ENCODE measurements at places on chromosomes 4 and X. TPM values are rescaled to one million over a fixed set of nuclear protein-coding genes. Genes with fewer than 3 reads are reported as not detected.

DNA sequence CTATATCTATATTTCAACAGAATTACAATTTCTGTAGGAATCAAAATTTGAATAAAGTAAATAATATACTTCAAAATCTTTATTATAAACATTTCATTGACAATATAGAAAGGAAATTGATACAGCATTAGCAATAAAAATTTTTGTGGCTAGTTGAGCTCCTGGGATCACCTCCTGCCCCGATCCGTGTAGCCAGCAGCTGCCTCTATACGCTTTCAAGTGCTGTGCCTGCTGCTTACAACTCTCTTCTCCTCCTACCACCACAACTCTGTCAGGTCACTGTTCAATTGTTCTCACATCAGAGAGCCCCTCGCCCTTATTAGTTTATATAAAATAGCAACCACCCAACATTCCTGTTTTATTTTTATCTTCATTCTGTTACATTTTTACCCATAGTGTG, 27.6 kb downstream of the INPP4B start:
- H3K36me3 ChIP-seq: no peaks in the 10 kb centered on the region
- DNase-seq: no peak
- peak overlapping the region; percentile 3 for H3K27ac ChIP-seq
- H3K27me3 ChIP-seq: no peaks in the 10 kb centered on the region
- H3K4me3 ChIP-seq: no peak overlapping the region

DNA sequence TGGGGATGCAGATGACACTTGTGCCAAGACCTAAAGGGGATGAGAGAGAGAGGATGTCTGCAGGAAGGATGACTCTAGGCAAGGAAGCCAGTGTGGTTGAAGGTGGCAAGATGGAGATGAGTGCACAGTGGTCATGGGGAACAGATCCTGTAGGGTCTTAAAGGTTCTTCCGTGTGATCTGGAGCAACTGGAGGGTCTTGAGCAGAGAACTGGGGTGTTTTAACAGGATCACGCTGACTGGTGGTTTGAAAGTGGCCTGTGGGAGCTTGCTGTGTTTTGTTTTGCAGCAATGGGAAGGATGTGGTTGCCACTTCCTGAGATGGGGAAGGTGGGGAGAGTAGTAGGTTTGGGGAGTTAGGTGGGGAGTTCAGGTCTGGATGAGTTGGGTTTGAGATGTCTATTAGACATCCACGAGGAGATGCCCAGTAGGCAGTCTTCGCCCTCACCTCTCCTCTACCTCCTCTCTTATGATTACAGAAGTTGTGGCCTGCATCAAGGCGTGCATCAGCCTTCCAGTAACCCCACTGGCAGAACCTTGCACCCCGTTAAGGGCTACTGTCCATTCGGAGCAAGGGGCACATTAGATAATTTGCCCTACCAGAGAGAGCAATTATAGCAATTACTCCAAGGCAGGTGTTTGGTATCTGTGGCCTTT, 1.4 kb upstream of the STBD1 start:
- no peaks in the 10 kb centered on the region for H3K36me3 ChIP-seq
- peak overlapping the region; percentile 37 for H3K27ac ChIP-seq
- DNase-seq: no peak
- H3K27me3 ChIP-seq: peaks cover 17% of the 10 kb centered on the region

DNA sequence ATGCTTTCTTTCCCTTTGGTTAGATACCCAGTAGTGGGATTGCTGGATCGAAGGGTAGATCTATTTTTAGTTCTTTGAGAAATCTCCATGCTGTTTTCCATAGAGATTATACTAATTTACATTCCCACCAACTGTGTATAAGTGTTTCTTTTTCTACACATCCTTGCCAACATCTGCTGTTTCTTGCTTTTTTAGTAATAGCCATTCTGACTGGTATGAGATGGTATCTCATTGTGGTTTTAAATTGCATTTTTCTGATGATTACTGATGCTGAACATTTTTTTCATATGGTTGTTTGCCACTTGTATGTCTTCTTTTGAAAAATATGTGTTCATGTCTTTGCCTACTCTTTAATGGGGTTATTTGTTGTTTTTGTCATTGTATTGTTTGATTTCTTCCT, 6.6 kb upstream of the AGA start:
- peaks cover 5% of the 10 kb centered on the region for H3K4me1 ChIP-seq
- H3K36me3 ChIP-seq: peaks cover 22% of the 10 kb centered on the region
- no peak overlapping the region for H3K27ac ChIP-seq

- peaks cover 4% of the 10 kb centered on the region for H3K36me3 ChIP-seq
- H3K4me3 ChIP-seq: peak overlapping the region; percentile 67
- peaks cover 22% of the 10 kb centered on the region for H3K4me1 ChIP-seq
- peaks cover 69% of the 10 kb centered on the region for H3K27me3 ChIP-seq
- no peak overlapping the region for H3K27ac ChIP-seq
These were observed 29.0 kb downstream of the HAND2 start for GRCh38 chr4:173500841-173501591.

GRCh38 chrX:8755116-8755515, 23.2 kb upstream of the ANOS1 start:
- H3K27me3 ChIP-seq: no peaks in the 10 kb centered on the region
- DNase-seq: no peak

- no peak overlapping the region for H3K27ac ChIP-seq
- no peaks in the 10 kb centered on the region for H3K27me3 ChIP-seq
- H3K4me1 ChIP-seq: no peaks in the 10 kb centered on the region
These were observed 101.4 kb upstream of the FAT1 start for GRCh38 chr4:186825069-186825468.

- H3K4me1 ChIP-seq: peaks cover 48% of the 10 kb centered on the region
- no peak overlapping the region for H3K4me3 ChIP-seq
- no peaks in the 10 kb centered on the region for H3K27me3 ChIP-seq
- peaks cover 2% of the 10 kb centered on the region for H3K36me3 ChIP-seq
- DNase-seq: no peak
- H3K27ac ChIP-seq: no peak overlapping the region
These were observed 4.0 kb downstream of the LRPAP1 start for GRCh38 chr4:3527914-3528876.

RS1 gene
- polyA plus RNA-seq: not detected

PPP2R2C gene
- not detected for polyA plus RNA-seq

DNA sequence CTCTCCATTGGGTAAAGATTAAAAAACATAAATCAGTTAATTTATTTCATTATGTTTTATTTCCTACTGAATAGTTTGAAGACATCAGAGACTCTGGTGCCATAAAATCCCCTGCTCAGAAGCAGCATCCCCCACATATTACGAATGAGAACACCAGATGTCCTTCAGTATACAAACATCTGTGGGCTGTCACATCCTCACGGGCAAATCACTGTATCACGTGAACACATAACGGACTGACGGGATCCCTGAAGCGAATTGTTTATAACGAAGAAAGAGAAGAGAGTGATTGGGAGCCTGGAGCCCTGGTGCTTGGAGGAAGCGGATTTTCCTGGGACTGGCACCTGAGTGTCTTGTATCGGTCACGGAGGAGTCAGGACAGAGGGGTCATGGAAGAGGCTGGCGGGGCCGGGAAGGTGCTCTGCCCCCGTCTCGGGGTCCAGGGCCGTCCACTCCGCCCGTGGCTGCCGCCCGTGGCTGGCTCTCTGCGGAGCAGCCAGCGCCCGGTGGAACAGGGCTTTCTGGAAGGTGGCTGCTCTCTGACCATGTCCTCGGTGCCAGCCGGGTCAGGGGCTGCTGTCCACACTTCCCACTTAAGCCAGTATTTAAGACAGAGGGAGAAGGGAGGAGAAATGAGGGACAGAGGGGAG, 452.7 kb upstream of the FAT1 start:
- no peak overlapping the region for H3K4me3 ChIP-seq
- no peak overlapping the region for H3K27ac ChIP-seq
- no peaks in the 10 kb centered on the region for H3K27me3 ChIP-seq
- no peak for DNase-seq

GRCh38 chrX:108439961-108440696, 491 bp downstream of the COL4A5 start:
- H3K4me1 ChIP-seq: peaks cover 8% of the 10 kb centered on the region
- H3K36me3 ChIP-seq: no peaks in the 10 kb centered on the region
- no peak for DNase-seq
- no peak overlapping the region for H3K27ac ChIP-seq
- peak overlapping the region; percentile 58 for H3K4me3 ChIP-seq

SLC34A2 gene
- polyA plus RNA-seq: not detected

DNA sequence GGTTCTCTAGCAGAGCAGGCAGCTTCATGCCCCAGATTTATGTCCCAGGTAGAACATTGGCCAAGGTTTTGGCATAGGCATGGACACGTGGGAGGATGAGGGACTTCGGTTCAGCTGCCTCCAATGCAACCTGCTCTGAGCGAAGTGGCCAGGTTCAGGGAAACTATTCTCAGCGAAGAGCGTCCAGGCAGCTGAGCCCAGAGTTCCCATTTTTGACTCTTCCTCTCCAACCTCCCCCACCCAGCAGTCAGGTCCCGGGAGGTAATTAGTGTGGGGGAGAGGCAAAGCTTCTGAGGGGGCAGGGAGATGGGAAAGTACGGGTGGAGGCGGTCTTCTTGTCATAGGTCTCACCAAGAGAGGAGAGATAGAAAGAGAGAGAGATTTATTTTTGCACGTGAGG, 1.0 kb downstream of the GABRA4 start:
- H3K4me1 ChIP-seq: peaks cover 7% of the 10 kb centered on the region
- peaks cover 33% of the 10 kb centered on the region for H3K27me3 ChIP-seq
- peaks cover 6% of the 10 kb centered on the region for H3K36me3 ChIP-seq
- peak overlapping the region; percentile 22 for H3K4me3 ChIP-seq
- H3K27ac ChIP-seq: no peak overlapping the region

GRCh38 chrX:48904626-48905025, 6.8 kb downstream of the SLC35A2 start:
- H3K36me3 ChIP-seq: peaks cover 47% of the 10 kb centered on the region
- H3K27me3 ChIP-seq: no peaks in the 10 kb centered on the region
- DNase-seq: no peak

DNA sequence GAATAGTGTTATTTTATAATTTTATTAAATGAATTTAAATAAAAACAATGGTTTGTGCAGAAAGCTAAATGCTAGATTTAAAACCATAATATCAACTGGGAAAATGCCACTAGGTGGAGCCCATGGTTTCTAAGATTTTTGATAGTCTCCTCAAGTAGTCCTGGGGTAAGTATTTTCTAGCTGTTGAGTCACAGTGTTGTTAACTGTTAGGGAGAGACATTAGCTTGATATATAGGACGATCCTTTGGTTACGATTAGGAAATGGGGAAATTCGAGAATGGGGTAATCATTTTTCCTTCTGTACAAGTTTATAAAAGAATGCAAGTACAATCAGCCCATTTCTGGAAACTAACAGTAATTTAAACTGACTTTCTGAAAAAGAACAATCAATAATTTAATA, 378.4 kb downstream of the ANKRD50 start:
- H3K4me1 ChIP-seq: no peaks in the 10 kb centered on the region
- H3K27me3 ChIP-seq: no peaks in the 10 kb centered on the region
- DNase-seq: no peak
- H3K4me3 ChIP-seq: no peak overlapping the region
- H3K36me3 ChIP-seq: no peaks in the 10 kb centered on the region
- H3K27ac ChIP-seq: no peak overlapping the region

IRS4 gene
- polyA plus RNA-seq: not detected

- DNase-seq: no peak
- H3K4me1 ChIP-seq: peaks cover 18% of the 10 kb centered on the region
- H3K27me3 ChIP-seq: no peaks in the 10 kb centered on the region
These were observed 74.8 kb downstream of the IRF2 start for GRCh38 chr4:184399512-184399908.

- no peak for DNase-seq
- no peak overlapping the region for H3K27ac ChIP-seq
- H3K36me3 ChIP-seq: no peaks in the 10 kb centered on the region
These were observed 116.2 kb downstream of the SLC2A9 start for GRCh38 chr4:9904976-9905587.

DNA sequence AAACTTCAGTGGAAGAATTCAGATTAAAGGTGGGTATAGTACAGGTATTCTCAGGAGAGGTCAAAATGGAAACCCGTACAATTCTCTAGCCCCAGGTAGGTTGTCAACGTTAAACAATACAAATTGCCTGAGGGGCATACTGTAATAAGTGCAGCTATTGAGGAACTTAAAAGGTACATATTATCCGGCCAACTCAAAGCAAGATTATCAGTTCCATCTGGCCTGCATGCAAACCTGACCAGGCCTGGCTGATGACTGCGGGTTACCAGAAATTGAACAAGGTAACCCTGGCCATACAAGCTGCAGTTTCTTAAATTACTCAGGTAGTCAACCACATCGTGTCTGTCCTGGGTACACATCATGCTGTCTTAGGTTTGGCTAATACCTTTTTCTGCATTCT, 12.3 kb upstream of the ZNF630 start:
- no peaks in the 10 kb centered on the region for H3K27me3 ChIP-seq
- no peaks in the 10 kb centered on the region for H3K36me3 ChIP-seq
- H3K4me1 ChIP-seq: peaks cover 1% of the 10 kb centered on the region
- H3K4me3 ChIP-seq: no peak overlapping the region

STPG2 gene
- 0.10 TPM for polyA plus RNA-seq

DNA sequence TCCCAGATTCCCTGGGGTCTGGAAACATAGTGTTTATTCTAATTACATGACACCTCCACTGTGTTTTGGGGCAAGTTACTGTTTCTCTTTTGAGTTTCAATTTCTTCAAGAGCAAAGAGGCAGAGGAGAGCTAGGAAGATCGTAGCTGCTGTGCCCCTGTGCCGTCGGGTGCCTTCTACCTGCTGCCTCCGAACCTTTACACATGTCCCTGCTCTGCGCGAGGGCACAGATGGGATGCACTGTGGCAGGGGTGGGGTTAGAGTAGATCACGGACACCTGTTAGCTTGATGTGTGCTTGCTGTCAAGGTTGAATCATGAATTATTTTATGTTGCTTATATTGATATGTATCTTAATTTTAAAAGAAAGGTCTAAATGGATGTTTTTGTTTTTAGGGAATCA, 71.1 kb upstream of the MSANTD1 start:
- H3K27me3 ChIP-seq: no peaks in the 10 kb centered on the region
- peaks cover 9% of the 10 kb centered on the region for H3K4me1 ChIP-seq
- H3K36me3 ChIP-seq: peaks cover 52% of the 10 kb centered on the region

AWAT2 gene
- polyA plus RNA-seq: not detected

DNA sequence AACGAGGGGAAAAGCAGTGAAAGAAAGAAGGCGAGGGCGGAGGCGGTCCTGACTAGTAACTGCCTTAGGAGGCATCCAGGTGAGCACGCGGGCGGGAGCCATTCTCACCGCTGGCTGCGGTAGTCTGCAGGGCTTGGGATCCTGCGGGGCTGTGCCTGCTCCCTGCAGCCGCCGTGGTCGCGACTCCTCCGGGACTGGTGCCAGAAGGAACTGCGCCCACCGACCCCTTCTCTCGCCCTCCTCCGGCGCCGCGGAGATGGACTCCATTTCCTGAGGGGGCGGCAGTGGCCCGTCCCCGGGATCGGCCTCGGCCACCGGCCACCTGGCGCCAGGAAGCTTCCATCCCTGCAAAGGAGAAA, 543 bp downstream of the NFXL1 start:
- H3K27ac ChIP-seq: peak overlapping the region; percentile 96
- peak overlapping the region; percentile 99 for H3K4me3 ChIP-seq
- H3K4me1 ChIP-seq: peaks cover 32% of the 10 kb centered on the region
- H3K27me3 ChIP-seq: no peaks in the 10 kb centered on the region

OCIAD2 gene
- 261 TPM for polyA plus RNA-seq

- no peaks in the 10 kb centered on the region for H3K27me3 ChIP-seq
- peak overlapping the region; percentile 43 for H3K4me3 ChIP-seq
- peak overlapping the region; percentile 45 for H3K27ac ChIP-seq
- DNase-seq: peak; percentile 78
- H3K36me3 ChIP-seq: no peaks in the 10 kb centered on the region
These were observed 192.5 kb upstream of the STK26 start for GRCh38 chrX:131830400-131831184.

GRCh38 chr4:100420571-100420970, 97.3 kb downstream of the EMCN start:
- H3K4me3 ChIP-seq: no peak overlapping the region
- no peak overlapping the region for H3K27ac ChIP-seq
- H3K36me3 ChIP-seq: no peaks in the 10 kb centered on the region
- H3K27me3 ChIP-seq: no peaks in the 10 kb centered on the region
- DNase-seq: no peak

FOXP3 gene
- 0.33 TPM for polyA plus RNA-seq

GRCh38 chr4:16694884-16695276, 203.6 kb downstream of the LDB2 start:
- no peak overlapping the region for H3K27ac ChIP-seq
- no peak overlapping the region for H3K4me3 ChIP-seq

BMPR1B gene
- not detected for polyA plus RNA-seq

Data from naive thymus-derived CD8-positive, alpha-beta T cell (primary cell).